ENCODE measurements at places on chromosomes 3 and 15.

GRCh38 chr3:100982710-100983109 is 10.5 kb downstream of the ABI3BP start:
- peak; percentile 56 for DNase-seq

DNA sequence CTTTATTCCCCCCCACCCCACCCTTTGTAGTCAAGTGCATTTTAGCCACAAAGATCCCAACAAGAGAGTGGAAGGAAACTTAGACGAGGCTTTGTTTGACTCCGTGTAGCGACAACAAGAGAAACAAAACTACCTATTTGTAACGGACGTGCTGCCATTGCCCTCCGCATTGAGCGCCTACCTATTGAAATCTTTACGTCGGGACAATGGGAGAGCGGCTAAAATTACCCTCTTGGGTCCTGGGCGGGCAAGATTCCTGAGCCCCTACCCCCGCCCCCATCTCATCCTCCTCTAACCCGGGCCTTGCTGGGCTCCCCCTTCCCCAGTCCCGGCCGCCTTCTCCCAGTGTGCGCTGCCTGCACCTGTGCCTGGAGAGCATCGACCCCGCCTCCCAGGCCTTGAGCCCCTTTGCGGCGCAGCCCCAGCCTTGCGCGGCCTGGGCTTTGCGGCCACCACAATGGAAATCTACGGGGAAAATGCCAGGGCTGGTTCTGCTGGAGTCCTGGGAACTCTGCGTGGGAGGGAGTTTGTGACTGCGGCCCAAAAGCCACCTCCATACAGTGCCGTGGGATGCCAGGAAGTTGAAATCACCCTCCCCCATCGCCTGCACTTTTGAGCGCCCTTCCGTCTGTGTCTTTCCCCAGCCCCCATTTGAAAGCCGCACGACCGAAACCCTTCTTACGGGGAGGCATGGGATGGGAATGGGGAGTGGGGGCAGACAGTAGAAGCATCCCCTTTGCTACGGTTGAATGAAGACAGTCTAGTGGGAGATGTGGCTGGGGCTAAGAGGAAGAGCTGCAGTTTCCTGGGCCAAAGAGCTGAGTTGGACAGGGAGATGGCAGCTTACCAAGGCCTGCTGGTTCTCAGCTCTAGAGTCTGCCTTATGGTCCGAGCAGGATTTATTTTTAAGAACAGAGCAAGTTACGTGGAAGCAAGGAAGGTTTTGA is 1.1 kb upstream of the SOX2 start:
- DNase-seq, result peak; percentile 28

DNA sequence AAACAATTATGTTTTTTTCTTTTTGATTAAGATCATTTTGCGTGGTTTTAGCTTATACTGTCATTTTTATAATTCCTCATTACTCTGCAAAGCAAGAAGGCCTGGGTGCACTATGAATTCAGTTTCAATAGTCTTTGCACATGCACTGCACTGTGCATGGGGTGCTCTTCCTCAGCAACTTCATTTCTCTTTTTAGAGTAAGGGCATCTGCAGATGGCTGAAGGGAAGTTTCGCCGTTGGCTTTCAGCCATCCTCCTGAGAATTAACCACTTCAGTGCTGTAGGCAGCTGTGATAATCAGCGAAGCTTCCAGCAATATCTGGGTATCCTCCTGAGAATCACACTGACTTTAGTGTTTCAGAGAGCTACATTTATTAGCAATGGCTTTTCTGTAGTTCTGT is 284.8 kb downstream of the GBE1 start:
- no peak for DNase-seq

DNA sequence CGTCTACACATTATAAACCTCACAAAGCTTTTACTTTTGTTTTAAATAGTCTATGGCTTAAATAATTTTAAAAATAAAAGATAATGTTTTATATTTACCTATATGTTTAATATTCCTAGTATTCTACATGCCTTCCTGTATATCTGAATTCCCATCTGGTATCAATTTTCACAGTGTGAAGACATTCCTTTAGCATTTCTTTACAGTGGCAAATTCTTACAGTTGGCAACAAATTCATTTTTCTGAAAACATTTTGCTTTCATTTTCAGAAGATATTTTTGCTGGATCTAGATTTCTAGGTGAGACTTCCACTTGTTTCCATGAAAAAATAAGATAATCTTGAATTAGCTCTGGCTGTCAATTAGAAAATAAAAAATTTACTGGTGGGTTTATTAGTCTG is 471.4 kb upstream of the NAALADL2 start:
- DNase-seq, result peak; percentile 44

DNA sequence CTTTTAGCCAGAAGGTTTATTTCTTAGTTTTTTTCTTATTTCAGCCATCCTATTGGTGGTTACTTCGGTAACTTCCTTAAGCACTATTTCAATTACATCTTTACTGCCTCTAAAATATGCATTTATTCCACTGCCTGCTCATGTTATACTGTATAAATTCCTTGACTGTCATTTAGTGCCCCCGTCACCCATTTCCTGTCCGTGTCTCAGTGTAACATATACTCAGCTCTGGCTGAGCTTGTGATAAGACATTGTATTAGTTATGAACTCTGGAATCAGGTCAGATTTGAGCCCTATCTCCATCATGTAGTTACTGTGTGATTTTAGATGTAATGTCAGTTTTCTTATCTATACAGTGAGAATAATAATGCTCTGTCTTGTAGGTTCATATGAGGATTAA is 24.2 kb downstream of the PIAS1 start:
- no peak for DNase-seq

DNA sequence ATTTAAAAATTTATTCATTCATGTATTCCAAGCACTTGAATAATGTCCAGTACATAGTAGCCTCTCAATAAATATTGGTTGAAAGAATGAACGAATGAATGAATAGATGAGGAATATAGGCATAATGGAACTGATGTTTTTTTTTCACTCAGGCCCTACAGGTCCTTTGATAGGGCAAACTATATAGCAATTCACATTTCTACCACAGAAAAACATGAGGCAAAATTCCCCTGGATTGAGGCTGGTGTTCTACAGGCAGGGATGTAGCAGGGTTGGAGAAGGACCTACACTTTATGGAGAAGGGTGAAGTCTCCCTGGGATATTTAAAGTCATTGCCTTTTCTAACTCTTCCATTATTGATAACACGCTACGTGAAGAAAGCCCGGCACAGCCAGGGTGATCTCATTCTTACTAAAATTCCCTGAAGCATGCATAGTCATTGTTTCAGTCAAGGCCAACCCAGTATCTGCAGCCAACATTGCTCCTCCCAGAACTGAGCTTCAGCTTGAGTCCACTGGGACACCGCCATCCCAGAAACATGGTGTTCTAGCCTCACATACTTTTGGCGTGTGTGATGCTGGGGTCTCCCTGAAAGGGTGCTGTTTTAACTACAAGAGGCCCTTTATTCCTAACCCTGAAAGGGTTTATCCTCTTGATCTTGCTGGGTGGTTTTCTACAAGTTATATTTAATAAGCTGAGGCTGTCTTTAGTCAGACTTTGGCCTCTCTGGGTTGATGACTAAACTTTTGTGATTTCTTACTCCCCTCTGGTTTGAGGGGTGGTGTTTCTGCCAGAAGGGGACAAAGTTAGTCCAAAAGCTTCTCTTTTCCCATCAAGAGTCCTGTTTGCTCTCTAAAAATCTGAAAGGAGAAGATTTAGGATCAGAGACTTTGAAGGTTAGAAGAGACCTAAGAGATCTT is 25.9 kb upstream of the FBN1 start:
- peak; percentile 95 for DNase-seq

GRCh38 chr15:99496302-99496629 is 69.5 kb upstream of the MEF2A start:
- DNase-seq, result no peak

DNA sequence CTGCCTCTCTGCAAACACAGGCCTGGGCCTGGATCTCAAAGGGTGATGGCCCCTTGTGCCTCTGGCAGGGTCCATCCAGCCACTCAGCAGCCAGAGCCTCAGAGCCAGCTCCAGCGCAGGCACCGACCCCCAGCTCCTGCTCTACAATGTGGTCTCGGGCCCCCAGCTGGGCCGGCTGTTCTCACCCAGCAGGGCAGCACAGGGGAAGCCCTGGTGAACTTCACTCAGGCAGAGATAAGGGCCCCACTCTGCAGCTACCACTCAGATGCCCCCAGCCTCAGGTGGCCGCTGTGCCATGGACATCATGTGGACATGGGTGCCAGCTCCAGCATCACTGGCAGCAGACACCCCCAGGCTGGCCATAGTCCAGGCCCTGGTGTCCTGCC is 173.1 kb downstream of the TBC1D2B start:
- DNase-seq, result no peak

GRCh38 chr3:17581421-17582080 is 160.9 kb downstream of the TBC1D5 start:
- peak; percentile 67 for DNase-seq

- DNase-seq, result no peak
Observed at GRCh38 chr3:38613426-38613825, 36.1 kb downstream of the SCN5A start.

DNA sequence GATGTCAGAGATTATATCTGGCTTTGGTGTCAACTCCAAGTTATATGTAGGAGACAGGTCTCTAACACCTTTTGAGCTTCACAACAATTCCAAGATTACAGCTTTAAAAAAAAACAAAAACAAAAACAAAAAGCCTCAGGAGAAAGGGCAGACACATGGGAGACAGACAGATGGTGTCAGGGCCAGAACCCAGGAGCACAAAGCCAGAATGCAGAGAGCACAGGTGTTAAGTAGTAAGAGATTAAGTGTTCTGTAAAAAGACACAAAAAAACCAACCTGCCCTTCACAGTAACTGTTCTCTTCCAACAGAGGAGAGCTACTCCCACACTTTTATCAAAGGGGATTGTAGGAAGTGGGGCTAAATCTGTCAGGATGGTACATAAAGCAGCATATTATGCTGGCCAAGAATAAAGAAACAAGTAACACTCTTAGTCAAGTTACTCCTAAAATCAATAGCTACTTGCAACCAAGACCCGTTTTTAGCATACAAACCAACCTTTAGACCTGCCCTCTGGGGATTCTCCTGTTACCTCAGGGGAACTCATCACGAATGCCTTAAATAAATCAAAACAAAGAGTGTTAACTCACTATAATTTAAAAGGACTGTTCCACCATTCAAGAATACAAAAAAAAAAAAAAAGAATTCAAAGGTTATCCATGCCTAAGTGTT is 5.9 kb downstream of the CPEB1 start:
- no peak for DNase-seq

GRCh38 chr3:52272831-52273230 is 5.6 kb downstream of the WDR82 start:
- no peak for DNase-seq

GRCh38 chr3:119631516-119631915 is 28.9 kb downstream of the POPDC2 start:
- DNase-seq, result no peak

- DNase-seq, result peak; percentile 23
Observed at GRCh38 chr3:31035681-31036080, 141.2 kb upstream of the GADL1 start.

DNA sequence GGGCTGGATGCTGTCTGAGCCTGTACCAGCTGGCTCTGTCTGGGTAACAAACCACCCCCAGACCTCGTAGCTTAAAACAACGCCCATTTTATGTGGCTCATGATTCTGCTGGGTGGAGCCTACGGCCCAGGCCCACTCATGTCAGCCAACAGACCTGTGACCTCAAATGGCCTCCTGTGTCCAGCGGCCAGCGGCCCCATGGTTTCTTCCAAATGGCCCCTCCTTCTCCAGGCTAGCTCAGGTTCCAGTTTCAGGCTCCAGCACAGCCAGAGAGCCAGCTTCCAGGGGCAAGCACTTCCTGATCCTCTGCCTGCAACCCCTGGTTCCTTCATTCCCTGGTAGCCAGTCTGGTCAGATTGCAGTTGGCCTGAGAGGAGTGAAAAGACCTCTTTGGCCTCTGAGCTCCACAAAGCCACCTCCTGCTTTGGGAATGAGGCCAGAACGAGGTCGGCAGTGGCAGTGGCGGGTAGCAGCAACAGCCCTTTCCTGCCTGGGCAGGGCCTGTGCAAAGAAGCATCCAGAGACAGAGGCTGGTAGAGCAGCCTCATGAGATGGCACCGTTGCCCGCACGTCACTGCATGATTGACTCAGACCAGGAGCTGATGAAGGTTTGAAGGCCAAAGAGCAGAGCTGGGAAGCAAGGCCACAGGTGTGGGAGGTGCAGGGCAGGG is 21.0 kb upstream of the PLXNA1 start:
- DNase-seq, result peak; percentile 22

DNA sequence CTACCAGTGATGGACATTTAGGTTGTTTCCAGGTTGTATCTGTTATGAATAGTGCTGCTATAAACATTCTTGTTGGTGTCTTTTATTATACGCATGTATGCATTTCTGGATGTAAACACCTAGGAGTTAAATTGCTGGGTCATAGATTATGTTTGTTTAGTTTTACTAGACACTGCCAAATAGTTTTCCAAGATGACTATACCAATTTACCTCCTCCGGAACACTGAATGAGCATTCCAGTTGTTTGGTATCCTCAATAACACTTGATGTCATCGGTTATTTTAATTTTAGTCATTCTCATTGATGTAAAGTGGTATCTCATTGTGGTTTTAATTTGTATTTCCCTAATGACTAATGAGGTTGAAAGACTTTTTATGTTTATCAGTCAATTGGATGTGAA is 36.6 kb upstream of the ARID3B start:
- DNase-seq, result peak; percentile 20

- DNase-seq, result no peak
Observed at GRCh38 chr3:111956995-111957734, 21.7 kb upstream of the ABHD10 start.

GRCh38 chr15:94503293-94503692 is 271.9 kb downstream of the MCTP2 start:
- DNase-seq, result no peak

GRCh38 chr3:13715167-13715954 is 164.5 kb downstream of the WNT7A start:
- DNase-seq, result no peak

Measured in GM23248 (cell line).